Stomach (tissue), 19 donors: ENCODE measurements at places on chromosomes 2 and 18. TPM values are rescaled to one million over a fixed set of nuclear protein-coding genes. Genes with fewer than 3 reads are reported as not detected.

DNAJC10 gene
- polyA plus RNA-seq, result 15.9 TPM

LOXL3 gene
- 1.6 TPM for polyA plus RNA-seq

TMEM17 gene
- polyA plus RNA-seq, result 1.3 TPM

MGAT4A gene
- 6.0 TPM for polyA plus RNA-seq

LYPD6B gene
- 74.1 TPM for polyA plus RNA-seq

FOSL2 gene
- polyA plus RNA-seq, result 24.4 TPM

RESP18 gene
- polyA plus RNA-seq, result not detected

TMEFF2 gene
- 0.23 TPM for polyA plus RNA-seq

MYOM1 gene
- polyA plus RNA-seq, result 1.2 TPM

NDC80 gene
- 2.1 TPM for polyA plus RNA-seq

BOLL gene
- not detected for polyA plus RNA-seq

SLC35G4 gene
- not detected for polyA plus RNA-seq

RAX gene
- polyA plus RNA-seq, result not detected

ABCB6 gene
- 47.8 TPM for polyA plus RNA-seq

IL36G gene
- not detected for polyA plus RNA-seq

CROCC2 gene
- polyA plus RNA-seq, result not detected

LIMS4 gene
- not detected for polyA plus RNA-seq

CABLES1 gene
- 7.4 TPM for polyA plus RNA-seq

ADD2 gene
- 0.13 TPM for polyA plus RNA-seq

ITGAV gene
- 11.7 TPM for polyA plus RNA-seq

DDX1 gene
- polyA plus RNA-seq, result 57.5 TPM

ASTL gene
- polyA plus RNA-seq, result not detected

REG1B gene
- 1.7 TPM for polyA plus RNA-seq

COL6A3 gene
- 9.3 TPM for polyA plus RNA-seq

STEAP3 gene
- 12.8 TPM for polyA plus RNA-seq

SP5 gene
- 2.6 TPM for polyA plus RNA-seq

RND3 gene
- polyA plus RNA-seq, result 30.4 TPM

CPO gene
- polyA plus RNA-seq, result not detected

RBKS gene
- 1.9 TPM for polyA plus RNA-seq

LOXHD1 gene
- polyA plus RNA-seq, result not detected

FAM98A gene
- polyA plus RNA-seq, result 14.2 TPM

PJVK gene
- 3.8 TPM for polyA plus RNA-seq

TNS1 gene
- polyA plus RNA-seq, result 33.2 TPM

ARHGEF4 gene
- polyA plus RNA-seq, result 32.3 TPM

CHPF gene
- 10.8 TPM for polyA plus RNA-seq
